Lower lobe of right lung (tissue), 2 donors: ENCODE measurements at places on chromosomes 1 and 21. TPM values are rescaled to one million over a fixed set of nuclear protein-coding genes. Genes with fewer than 3 reads are reported as not detected.
A peak's percentile ranks its signal among the peaks of the same experiment; 100 is the strongest.

Gene EDARADD
- total RNA-seq, result 0.89 TPM

Gene KCNK1
- 9.7 TPM for total RNA-seq

Gene SUCO
- 32.5 TPM for total RNA-seq

Gene SELL
- 23.8 TPM for total RNA-seq

Gene SYNJ1
- total RNA-seq, result 23.1 TPM

Gene VHLL
- not detected for total RNA-seq

Gene KPRP
- total RNA-seq, result not detected

Gene ADCY10
- 0.09 TPM for total RNA-seq

- DNase-seq, result no peak
Observed at GRCh38 chr1:25854554-25854953, 4.7 kb downstream of the AUNIP start.

- no peak for DNase-seq
Observed at GRCh38 chr1:119132179-119132578, 8.3 kb downstream of the WARS2 start.

DNA sequence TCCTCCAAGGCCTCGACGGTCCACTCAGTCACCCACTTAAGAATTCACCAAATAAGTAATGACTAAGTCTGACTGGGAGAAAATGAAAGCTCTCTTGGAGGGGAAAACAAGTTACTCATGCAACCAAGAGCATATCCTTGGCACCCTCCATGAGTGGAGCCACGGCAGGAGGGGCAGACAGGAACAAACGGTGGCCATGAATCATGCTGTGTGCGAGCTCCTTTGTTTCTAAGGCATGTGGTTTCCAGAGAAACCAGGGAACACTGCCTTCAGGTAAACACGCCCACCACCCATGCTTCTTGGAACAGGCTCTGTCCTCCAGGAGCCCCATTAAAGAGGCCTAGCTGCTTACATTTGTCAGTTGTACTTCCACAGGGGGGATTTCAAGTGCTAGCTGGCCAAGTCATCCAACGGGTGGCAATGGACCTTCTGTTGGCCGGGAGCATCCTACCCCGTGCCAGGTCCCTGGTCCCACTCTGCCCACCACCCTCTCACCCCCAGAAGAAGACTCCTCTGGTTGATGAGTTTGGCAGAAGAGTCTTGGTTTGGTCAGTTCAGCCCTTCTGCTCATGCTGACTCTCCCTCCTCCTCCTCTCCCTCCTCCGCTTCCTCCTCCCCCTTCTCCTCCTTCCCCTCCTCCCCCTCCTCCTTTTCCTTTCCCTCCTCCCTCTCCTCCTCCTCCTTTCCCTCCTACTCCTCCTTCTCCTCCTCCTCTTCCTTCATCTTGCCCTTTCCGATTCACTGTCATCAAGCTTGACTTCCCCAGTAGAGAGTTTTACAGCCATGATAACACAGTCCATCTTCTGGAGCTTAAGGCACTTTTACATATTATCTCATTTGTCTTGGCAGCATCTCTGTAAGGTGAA is 107.6 kb downstream of the CCDC185 start:
- DNase-seq, result peak; percentile 61

GRCh38 chr1:173330149-173330951 is 123.2 kb upstream of the TNFSF4 start:
- no peak for DNase-seq

DNA sequence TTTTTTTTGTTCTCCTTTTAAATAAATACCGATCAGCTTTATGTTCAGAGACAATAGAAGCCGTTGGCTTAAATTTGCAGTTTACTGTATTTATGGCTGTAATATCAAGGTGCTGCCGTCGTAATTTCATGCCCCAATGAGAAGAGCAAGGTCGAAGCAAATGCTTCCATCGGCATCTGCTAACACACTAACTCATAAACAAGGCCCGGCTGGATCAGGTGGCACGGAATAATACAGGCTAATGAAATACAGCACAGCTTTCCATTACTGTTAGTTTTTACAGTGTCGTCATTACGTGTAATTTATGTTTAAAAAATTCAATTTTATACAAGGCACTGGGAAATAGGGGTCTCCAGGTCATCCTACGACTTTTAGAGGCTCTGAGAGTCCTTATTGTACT is 119.0 kb downstream of the PEX14 start:
- DNase-seq, result no peak

- DNase-seq, result peak; percentile 62
Observed at GRCh38 chr1:234607109-234608024, 2.6 kb downstream of the IRF2BP2 start.

DNA sequence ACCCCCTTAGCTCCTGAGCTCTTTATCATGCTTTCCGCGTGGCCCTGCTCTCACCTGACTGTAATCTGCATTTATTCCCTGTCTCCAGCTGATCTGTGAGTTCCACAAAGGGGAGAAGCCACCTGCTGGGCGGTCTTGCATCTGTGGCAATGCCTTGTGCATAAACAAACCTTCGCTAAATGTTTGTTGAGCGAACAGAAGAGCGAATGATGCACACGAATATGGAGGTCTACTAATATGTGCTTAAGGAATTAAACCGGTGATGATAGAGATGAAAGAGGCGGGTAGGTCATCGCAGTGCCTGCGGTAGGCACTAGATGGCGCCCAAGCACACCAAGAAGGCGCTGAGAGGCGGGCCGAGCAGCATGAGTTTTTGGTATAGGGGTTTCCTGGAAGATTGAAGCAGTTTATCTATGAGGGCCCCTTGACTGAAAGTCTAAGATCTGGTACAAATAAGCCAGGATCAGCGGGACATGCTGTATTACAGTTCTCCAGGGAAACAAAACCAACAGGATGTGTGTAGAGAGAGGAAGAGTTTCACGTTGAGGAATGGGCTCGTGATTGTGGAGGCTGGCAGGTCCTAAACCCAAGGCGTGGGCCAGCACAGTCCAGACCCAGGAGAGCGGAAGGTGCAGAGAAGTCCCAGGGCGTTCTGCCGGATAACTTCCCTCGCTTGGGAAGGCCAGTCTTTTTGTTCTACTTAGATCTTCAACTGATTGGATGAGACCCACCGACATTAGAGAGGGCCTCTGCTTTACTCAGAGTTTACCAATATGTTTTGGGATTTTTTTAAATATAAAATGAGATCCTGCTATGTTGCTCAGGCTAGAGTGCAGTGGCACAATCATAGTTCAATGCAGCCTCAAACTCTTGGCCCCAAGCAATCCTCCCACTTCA is 34.7 kb downstream of the TOMM20 start:
- peak; percentile 86 for DNase-seq

DNA sequence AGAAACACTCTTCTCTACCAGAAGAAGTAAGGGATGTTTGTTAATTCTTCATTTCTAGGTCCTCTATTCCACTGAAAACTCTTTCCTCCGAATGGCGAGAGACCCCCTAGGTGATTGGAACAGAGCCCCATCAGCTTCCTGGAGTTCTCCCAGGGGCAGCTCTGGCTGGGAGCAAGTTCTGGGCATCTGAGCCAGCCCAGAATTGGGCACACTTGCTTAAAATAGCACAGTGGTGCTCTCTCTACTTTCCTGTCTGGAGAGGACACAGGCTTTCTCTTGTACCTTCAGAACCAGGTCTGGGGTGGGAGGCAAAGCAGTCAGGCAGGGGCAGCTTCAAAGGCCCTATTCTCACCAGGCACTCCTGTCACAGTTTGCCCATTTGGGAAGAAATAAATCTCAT is 83.2 kb upstream of the CNTN2 start:
- no peak for DNase-seq

- no peak for DNase-seq
Observed at GRCh38 chr1:22769932-22770331, 59.3 kb downstream of the EPHB2 start.

GRCh38 chr1:78291418-78291817 is 199.4 kb upstream of the PTGFR start:
- no peak for DNase-seq

DNA sequence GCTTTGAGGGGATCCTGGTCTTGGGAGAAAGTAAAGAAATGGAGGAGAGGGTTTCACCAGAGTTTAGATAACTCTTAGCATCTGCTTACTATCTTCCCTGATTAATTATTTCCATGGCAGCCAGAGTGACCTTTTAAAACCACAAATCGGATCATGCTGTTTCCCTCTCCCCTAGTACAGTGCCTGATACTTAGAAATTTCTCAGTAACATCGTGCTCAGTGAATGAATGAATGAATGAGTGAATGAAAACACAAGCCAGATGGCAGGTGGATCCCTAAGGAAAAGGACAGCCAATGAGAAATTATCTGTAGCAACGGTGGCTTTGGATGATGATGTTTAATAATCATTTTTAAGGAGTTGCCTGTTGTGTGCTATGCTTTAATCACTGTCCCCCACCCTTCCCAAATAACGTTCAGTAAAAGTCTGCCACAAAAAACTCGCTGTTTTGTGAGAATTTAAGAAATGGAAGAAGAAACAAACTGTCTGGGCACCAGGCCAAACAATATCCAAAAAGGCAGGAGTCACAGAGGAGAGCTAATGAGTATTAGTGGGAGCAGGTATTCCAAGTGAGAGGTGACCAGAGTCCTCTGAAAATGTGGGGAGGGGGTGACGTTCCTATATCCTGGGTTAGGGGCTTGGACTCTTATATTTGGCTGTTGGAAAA is 737 bp upstream of the SMAP2 start:
- DNase-seq, result no peak

DNA sequence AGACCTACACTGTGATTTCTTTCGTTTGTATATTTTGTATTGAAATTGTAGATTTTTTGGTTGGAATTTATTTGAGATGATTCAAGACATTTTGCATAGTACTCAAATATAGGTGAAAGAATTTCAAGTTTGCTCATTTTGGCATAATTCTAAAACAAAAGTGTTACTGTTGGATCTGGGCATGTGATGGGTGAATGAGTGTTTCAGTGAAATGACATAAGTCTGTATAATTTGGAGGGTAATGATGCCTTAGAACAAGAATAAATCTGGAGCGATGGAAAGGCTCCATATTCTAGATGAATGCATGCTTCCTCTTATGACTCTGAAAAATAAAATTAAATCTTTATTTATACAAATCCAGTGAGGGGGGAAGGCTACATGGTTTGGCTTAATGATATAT is 41.0 kb downstream of the NFIA start:
- DNase-seq, result no peak

- no peak for DNase-seq
Observed at GRCh38 chr1:240210026-240210425, 118.3 kb downstream of the FMN2 start.

DNA sequence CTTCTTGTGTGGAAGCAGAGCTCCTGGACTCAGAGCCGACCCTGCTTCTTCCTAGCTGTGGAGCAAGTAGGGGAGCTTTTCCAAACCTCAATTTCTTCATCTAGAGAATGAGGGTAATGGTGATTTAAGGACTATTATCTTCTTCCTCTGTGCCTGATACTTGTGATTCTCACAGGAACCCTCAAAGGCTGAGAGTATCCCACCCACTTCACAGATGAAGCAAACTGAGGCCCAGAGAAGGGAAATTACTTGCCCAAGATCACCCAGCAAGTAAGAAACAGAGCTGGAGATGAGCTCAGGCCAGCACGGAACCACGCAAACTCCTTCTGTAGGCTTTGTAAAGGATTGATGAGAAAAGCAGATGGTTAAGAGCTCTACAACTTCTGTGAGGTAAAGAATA is 15.1 kb upstream of the SLC2A1 start:
- no peak for DNase-seq

DNA sequence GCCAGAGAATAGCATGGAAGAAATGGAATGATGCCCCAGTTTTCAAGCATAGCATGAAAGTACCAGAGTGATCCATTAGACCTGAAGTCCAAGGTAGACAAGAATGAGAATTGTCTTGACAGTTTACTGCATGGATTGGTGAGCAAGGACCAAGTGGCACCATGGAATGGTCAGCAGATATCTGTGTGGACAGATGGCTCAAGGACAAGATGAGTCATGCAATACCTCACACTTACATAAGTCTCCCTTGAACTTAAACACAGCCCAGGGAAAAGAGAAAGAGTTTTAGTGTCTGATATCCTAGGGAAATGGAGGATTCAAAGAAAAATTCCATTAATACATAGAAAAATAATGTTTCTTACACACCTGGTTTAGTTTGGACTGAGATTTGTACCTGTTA is 195.2 kb downstream of the MRPL39 start:
- DNase-seq, result no peak

GRCh38 chr21:25424048-25424447 is 183.2 kb downstream of the MRPL39 start:
- DNase-seq, result no peak

- no peak for DNase-seq
Observed at GRCh38 chr1:91774520-91775203, 111.3 kb downstream of the TGFBR3 start.

DNA sequence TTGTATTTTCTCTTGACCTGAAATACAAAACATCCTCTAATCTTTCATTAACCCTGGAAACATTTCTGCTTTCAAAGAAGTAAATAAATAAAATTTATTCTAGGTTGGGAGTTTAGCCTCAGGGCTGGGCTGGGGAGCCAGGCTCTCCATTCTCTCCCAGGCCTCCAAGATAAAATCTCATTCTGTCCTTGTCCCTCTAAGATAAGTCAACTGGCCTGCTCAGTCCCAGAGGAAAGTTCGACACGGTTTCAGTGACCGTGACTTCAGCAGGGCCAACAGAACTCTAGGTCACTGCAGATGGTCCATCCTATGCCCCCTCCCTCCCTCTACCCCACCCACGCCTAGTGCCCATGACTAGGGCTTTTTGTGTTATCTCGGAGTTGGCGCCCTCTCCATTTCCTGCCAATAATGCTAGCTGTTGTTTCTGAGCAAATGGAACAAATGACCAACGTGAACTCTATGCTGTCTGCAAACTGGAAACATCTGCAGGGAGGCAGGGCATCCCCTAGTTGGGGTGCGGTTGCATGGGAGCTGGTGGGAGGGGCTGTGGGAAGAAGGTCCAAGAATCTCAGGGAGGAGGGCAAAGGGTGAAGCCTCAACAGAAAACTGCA is 10.1 kb upstream of the ADORA3 start:
- DNase-seq, result no peak

DNA sequence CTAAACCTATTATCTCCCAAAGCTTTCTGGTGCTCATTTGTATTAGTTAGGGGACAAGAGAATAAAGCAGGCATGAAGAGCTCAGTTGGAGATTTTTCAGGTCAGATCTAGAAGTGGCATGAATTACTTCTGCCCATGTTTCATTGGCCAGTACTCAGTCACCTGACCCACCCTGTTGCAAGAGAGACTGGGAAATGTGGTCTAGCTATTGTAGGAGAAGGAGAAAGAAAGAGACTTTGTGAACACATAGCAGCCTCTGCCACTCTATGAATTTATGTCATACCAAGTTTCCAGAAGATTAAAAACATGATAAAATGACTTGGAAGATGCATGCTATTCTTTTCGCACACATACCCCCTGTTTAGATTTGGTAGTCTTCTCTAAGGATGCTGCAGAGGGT is 302.3 kb upstream of the RUNX1 start:
- DNase-seq, result no peak

DNA sequence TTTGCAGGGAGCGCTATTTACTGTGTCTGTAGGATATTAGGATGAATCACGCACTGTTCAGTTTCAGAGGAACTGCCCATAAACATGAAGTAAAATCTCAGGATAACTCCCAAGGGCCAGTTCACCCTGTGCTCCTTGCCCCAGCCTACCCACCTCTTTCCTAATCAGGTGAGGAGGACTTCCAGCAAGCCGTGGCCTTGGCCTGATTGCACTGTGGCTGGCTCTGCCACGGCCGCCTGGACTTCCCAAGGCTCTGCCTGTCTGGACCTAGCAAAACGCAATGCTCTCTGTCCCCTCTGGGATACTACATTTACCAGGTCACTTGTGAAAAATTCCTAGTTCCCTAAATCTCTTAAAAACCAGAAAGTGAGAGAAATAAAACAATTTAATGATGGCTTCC is 7.4 kb upstream of the ASCL5 start:
- no peak for DNase-seq

- DNase-seq, result no peak
Observed at GRCh38 chr21:21690068-21690665, 692.0 kb downstream of the NCAM2 start.

- no peak for DNase-seq
Observed at GRCh38 chr1:154863315-154864174, 6.5 kb downstream of the KCNN3 start.
